ENCODE measurements at places on chromosomes 12 and 14.

- no peak for DNase-seq
These were observed 1731.5 kb upstream of the FLRT2 start for GRCh38 chr14:83798421-83798820.

- no peak for DNase-seq
These were observed 3.0 kb downstream of the GALNT8 start for GRCh38 chr12:4723226-4723625.

DNA sequence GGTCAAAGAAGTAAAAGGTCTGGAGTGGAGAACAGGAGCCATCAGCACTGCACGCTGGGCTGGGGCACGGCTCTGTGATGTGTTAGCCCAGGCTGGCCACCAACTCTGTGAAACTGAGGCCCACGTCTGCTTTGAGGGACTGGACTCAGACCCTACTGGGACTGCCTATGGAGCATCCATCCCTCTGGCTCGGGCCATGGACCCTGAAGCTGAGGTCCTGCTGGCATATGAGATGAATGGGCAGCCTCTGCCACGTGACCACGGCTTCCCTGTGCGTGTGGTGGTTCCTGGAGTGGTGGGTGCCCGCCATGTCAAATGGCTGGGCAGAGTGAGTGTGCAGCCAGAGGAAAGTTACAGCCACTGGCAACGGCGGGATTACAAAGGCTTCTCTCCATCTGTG lies 7.1 kb downstream of the SUOX start:
- no peak for DNase-seq

GRCh38 chr14:34035177-34035933 lies 84.5 kb upstream of the EGLN3 start:
- DNase-seq, result no peak

- no peak for DNase-seq
These were observed 835.9 kb downstream of the DIO2 start for GRCh38 chr14:79375356-79375755.

- DNase-seq, result no peak
These were observed 34.2 kb downstream of the ZCRB1 start for GRCh38 chr12:42291680-42292079.

DNA sequence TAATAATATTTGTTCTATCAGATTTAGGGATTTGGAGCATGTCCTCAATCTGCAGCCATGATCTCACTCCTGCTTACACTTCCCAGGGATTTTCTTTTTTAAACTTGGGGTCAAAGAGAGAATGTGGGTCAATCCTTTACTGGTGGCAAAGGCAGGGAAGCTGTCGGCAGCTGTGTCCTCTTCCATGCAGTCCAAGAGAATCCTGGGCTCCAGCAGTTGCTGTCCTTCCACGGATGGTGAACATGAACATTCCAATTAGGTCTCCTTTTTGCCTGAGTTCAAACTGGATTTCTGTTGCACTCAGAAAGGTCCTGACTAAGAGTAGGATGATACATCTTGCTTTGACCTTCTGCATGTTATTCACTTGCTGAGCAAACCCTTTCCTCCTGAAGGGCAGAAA lies 73.9 kb downstream of the ARL6IP4 start:
- DNase-seq, result no peak

GRCh38 chr14:105418269-105419194 lies 1.1 kb upstream of the MTA1 start:
- DNase-seq, result no peak

DNA sequence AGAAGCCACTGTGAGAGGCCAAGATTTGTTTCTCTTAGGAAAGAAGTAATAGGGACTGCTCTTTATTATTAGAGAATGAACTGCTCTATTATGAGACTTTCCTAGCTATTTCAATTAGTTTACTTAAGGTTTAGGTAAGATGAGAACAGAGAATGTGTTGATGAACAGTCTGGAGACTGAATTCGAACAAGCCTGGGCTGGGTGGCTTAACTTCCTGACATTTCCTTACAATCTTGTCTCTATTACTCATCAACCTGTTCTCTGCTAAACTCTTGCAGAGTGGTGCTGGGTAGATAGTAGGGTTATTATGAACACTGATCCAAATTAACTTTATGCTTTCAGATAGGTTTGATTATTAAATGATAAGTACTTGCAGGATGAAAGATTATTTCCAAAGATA lies 31.2 kb downstream of the SLC15A5 start:
- DNase-seq, result no peak

DNA sequence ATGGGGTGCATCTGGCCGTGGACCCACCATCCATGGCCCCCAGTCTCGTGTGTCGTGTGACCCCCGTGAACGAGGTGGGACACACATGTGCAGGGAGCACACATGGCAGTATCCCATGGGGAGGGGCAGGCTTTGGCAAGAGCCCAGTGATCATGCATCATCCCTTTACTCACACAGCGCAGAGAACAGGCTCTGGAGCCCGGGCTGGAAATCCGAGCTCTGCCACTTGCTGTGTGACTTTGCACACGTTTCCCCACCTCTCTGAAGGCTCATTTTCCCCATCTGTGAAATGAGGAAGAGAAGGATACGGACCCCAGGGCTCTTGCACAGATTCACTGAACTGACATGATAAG lies 119.9 kb downstream of the PHETA1 start:
- no peak for DNase-seq

GRCh38 chr12:51753980-51754675 lies 94.4 kb downstream of the FIGNL2 start:
- DNase-seq, result no peak

DNA sequence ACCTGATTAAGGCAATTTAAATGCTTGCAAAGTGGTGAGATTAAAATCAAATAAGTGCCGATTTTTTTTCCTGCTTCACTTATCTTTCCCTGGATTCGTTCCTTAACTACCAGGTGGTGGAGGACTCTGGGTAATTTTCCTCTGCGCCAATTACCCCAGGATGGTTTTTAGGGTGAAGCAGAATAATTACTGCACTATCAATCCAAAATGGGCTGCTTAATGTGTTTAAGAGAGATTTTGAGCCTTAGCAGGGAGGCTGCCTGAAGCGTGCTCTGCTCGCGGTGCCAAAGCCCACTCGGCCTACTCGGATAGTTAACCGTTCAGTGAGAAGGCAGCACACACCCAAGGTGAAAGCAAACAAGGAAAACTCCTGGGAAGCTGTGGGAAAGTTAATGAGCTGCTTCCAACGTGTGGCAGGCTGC lies 274.9 kb upstream of the LMO3 start:
- no peak for DNase-seq

- no peak for DNase-seq
These were observed 213.3 kb upstream of the SLC16A7 start for GRCh38 chr12:59382282-59383078.

DNA sequence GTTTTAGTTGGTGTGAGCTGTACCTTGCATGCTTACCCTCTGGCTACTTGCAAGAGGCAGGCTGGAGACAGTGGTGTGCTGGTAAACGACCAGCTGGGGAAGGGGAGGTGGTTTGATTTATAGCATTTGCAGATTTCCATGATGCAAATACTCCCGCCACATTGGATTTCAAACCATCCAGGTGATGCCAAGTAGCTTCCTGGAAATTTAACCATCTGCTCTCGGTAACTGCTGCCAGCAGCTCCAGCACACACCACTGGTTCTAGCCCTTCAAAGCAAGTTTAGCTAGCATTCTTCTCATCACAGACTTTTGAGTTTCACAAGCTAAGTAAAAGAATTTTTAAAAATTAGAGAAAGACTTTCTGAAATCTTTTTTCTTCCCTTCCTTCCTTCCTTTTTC lies 104.5 kb upstream of the AMIGO2 start:
- no peak for DNase-seq

GRCh38 chr12:110853836-110854235 lies 7.0 kb downstream of the CCDC63 start:
- no peak for DNase-seq

DNA sequence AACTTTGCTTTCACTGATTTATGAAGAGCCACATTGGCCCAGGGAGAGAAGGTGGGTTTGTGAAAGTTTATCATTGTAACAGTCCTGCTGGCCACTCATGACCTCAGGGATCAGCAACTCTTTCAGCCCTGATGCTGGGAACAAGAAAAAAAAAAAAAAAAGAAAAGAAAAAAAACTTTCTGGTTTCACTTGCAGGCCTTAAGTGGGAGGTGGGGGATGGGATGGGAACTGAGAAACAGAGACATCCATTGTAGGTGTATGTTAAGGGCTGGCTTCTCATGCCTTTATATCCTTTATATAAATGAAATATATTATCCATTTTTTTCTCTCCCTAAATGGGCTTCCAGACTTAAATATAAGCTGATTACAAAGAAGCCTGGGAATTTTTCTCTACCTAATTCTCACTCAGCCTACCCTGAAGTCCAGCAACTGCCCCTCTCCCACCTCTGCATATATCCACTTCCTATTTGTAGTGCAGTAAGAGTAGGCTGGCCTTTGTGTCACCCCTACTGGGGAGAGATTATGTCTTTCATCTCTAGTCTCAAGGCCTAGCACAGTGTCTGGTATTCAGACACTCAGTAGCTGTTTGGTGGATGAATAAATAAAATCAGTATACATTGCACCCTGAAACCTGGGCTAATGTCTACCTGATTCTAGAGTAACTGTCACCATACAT lies 187.1 kb downstream of the KICS2 start:
- no peak for DNase-seq

- no peak for DNase-seq
These were observed 59.9 kb downstream of the HCAR2 start for GRCh38 chr12:122643207-122643805.

- DNase-seq, result no peak
These were observed 37.0 kb upstream of the SFSWAP start for GRCh38 chr12:131673888-131674257.

- no peak for DNase-seq
These were observed 204.7 kb downstream of the BCAT1 start for GRCh38 chr12:24743941-24744793.

- DNase-seq, result no peak
These were observed 198.1 kb upstream of the DIO3 start for GRCh38 chr14:101363261-101363555.

DNA sequence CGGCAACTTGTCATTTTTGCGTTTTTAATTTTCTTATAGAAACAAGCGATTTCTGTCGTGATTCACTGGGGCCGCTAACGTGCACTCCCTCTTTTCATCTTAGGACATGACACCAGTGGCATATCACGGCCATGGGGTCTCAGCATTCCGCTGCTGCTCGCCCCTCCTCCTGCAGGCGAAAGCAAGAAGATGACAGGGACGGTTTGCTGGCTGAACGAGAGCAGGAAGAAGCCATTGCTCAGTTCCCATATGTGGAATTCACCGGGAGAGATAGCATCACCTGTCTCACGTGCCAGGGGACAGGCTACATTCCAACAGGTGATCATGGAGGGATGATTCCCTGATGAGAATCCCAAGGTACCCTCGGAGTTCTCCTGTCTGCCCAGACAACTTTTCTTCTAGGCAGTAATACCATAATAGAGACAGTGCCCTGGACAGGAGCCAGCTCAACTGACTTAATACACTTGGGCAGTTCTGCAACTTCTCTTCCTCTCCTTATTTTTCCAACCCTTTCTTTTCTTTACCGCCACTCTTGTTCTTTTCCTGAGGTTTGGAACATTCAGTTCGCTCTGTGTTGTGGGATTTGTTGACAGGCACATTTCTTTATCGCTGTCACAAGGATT lies 821 bp downstream of the TMEM106C start:
- DNase-seq, result no peak

DNA sequence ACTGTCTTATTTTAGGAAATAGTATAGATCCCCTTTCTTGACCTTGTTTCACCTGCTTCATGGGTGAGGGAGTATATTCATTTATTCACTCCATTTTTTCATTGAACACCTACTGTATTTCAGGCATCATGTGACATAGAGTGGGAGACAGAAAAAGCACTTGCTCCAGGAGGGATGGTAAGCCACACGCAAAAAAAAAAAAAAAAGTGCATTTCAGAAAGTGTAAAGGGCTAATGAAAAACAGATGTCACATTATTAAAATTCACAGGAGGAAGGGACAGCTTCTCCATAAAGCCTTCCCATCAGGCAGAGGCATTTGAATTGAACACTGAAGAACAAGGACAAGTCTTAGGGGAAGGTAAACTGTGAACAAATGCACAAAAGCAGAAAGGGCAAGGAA lies 7.5 kb downstream of the SLC8A3 start:
- no peak for DNase-seq

- DNase-seq, result no peak
These were observed 311.9 kb downstream of the DAD1 start for GRCh38 chr14:22276913-22277816.

DNA sequence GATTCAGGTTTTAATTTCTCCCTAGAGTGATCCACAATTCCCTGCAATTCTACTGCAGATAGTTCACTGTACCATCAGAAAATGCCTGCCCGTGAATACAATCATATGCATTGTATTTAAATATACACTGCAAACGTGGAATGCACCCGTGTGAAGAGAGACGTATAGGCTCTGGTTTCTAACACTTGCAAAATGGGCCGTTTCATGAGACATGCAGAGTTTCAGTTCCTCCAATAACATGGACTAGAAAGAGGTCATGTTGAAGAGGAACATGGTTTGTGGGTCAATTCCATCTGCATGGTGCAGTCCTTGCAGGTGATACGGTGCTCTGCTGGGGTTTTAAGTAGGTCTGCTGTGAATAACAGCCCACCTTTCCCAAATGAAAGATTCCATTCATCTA lies 373.3 kb downstream of the TMEM132D start:
- no peak for DNase-seq

DNA sequence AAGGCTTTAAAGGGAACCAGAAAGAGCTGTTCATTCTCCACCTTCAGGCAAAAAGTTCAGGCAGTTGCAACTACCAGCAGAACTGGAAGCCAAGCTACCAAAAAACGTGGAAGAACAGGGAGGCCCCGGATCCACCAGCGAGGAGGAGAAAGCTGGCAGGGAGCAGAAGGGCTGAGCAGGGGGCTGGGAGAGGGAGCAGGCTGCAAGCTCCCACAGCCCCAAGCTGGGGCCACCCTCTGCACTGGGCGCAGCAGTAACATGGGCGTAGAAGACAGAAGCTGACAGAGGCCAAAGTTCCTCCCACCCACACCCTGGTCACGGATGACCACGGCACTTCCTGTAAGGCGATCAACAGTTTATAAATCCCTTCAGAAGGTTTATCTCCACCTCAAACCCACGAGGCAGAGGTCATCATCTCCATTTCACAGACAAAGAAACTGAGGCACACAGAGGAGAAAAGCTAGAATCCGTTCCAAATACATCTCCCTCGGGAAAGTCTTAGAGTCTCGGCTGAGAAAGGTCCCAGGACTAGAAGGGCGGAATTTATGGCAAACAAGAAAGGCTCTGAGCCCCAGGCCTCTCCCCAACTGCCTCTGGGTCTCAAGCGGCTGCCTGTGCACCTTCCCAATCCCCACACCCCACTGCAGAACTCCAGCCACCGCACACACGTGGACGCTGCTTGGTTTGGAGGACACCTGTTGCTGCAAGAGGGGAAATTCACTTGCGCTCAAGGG lies 1.8 kb downstream of the CCDC85C start:
- no peak for DNase-seq

GRCh38 chr14:68571928-68572525 lies 220.8 kb downstream of the ZFP36L1 start:
- DNase-seq, result no peak

DNA sequence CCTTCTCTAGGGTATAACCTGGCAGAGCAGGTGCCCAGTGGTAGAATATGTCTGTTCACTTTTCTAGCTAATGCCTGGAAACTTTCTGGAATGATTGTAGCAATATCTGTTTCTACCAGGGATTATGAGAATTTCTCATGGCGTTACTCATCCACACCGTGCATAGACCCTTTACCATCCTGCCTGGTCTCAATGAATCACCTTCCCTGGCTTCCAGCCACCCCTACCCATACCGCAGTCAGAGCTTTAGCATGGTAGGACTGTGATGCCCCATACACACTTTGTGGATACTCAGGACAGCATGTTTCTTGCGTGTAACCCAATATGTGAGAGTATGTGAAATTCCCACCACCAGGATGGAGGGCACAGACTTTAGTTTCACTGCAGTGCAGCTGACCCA lies 45.4 kb downstream of the TUNAR start:
- DNase-seq, result no peak

- DNase-seq, result no peak
These were observed 1.9 kb downstream of the ACTN1 start for GRCh38 chr14:68977180-68977717.
